ENCODE measurements at places on chromosomes 6 and 20.

DNA sequence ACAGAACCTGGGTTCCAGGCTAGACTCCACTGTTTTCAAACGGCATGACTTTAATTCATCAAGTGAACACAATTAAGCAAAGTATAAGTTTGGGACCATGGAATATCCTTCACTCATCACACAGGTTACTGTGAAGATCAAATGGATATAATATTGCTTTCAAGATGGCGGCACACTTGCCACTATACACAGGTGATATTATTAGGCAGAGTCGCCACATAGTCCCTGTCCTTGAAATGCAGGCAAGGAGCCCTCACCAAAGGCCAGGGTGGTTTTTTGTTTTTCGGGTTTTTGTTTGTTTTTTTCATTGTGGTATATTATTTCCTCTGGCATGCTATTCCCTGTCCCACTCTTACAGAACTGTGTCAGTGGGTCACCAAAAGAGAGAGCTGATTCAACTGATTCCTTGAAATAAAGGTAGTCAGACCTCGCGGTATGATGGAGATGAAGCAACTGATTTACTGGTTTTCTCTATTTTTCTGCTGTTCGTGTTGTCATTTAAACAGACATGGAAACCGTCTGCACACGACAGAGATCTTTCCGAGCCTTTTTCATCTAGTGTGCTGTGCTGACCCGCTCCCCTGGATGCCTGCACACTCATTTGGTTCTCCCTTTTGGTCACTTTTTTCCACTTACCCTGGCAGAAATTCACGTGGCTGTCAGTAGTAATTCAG, 29.7 kb downstream of the MYB start:
- no peak for DNase-seq

GRCh38 chr20:30922129-30922528, 335.3 kb upstream of the DEFB115 start:
- DNase-seq, result no peak

DNA sequence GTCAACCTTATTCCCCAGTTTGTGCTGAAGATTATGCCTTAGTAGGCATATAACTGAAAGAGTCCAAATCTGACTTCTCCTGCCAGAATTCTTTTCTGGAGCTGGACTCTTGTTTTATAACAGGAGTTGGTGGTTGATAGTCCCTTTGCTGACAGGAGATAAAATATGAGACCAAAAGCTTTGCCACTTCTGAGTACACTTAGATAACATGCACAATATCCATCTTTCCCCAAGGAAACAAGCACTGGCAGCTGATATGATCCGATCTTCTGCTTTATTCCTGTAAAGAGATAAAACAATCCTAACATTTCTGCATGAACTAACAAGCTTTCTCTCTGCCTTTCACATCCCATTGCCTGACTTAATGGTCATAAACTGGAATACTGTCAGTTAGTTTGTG, 1265.4 kb upstream of the ADGRB3 start:
- no peak for DNase-seq

DNA sequence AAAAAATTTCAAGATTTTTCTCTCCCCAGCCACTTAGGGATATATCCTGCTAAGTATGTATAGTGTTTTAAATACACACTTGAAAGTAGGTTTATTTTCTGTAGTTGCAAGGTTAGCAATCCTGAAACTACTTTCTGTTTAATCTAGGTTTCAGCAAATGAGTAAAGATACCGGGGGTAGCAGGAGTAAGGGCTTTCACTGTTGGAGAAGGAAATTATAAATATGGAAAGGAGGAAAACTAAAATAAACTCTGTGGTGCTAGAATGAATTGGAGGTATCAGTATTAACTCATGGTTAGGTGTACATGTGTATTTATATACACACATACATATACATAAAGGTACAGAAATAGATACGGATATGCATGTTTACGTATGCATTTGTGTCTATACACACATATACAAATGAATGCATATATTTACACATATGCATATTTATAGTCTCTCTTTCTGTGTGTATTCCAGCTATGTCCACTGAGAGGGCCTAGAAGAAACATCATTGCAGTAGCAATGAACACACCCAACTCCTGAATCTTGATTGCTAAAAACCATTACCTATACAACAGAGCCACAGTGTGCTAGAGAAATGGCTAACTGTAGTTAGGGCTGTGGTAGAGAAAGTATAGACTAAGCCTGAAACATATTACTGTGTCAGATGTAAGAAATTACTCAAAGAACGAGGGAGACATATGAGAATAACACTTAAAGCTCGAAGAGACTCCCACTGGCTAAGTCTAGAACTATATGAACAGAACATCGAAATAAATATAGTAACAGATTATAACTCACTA, 95.9 kb upstream of the EMILIN3 start:
- no peak for DNase-seq

DNA sequence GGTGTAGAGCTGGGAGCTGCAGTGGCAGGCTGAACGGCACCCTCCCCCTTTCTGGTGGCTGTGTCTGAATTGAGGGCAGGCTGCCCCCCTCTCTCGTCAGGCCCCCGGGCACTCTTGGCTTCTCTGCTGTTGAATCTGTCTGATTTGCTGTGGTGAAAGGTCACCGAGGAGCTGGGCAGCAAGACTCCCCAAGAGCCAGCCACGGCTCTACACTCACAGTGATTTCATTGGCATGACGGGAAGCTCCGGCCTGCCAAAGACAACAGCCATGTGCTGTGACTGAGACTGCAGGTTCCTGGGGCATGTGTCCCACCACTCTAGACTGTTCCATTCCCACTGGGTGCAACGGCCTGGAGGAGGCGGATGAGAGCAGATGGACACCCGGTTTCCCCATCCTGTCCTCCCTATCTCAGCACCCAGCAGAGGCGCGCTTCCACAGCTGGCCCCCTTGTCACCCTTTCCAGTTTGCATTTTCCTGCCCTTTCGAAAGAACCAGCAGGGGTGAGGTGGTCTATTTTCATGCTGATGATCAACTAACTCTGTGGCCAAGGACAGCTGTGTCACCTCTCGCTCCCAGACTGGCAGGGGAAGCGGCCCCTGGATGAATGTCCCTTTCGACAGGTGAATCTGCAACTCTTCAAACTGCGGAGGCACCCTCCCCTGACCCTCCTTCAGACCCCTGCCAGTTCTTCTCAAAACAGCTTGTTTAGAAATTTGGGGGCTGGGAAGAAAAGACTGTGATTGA, 2.2 kb downstream of the APCDD1L start:
- no peak for DNase-seq

GRCh38 chr6:112613410-112613809, 266.3 kb downstream of the RFPL4B start:
- DNase-seq, result no peak

- no peak for DNase-seq
These were observed 19.9 kb downstream of the SPINT3 start for GRCh38 chr20:45495501-45495941.

DNA sequence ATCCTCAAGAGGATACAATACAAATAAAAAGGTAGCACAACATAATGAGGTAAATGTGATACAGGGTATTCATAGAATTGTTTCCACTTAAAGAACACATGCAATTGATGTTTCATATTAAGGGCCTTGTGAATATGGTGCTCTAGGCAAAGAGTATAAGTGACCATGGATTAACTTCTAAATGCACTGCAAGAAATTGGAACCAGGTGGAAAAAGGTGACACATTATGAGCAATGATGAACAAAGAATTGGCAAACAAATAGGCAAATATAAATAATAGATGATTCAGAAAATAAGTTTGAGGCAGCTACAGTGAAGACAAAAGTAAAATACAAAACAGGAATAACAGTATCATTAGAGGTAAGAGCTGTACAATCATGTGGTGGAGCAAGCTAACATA, 192.0 kb downstream of the GRIK2 start:
- DNase-seq, result no peak

GRCh38 chr20:24957326-24958016, 8.4 kb downstream of the CST7 start:
- no peak for DNase-seq

- no peak for DNase-seq
These were observed 40.2 kb upstream of the DDR1 start for GRCh38 chr6:30844118-30844535.

DNA sequence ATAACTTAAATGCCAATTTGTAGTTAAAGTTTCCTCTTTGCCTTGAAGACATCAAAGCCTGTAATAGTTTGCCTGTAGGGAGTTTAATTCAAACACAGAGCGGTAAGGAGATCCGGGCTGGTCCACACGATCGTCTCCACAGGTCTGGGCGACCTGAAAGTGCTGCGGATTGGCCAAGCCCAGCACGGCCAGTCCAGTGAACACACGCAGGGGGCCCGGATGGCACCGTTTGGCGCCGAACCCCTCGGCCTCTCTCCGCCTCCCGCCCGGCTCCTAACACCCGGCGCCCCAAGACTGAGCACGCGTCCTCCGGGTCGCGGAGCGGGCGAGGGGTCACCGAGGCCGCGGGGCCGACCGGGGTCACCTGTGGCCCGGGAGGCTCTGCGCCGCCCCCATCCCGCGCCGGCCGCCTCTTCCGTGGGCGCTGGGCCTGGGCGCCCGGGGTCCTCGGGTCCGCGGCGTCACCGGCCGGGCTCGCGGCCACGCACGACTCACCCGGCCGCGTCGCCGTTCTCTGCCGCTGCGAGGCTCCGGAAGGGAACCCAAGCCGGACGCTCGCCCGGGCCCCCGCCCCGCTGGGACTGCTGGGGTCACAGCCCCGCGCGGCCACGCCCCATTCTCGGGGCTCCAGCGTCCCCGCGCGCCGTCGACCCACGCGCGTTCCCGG, 481 bp downstream of the SERPINB6 start:
- DNase-seq, result no peak

- DNase-seq, result no peak
These were observed 228.8 kb downstream of the DHX35 start for GRCh38 chr20:39190666-39191570.

DNA sequence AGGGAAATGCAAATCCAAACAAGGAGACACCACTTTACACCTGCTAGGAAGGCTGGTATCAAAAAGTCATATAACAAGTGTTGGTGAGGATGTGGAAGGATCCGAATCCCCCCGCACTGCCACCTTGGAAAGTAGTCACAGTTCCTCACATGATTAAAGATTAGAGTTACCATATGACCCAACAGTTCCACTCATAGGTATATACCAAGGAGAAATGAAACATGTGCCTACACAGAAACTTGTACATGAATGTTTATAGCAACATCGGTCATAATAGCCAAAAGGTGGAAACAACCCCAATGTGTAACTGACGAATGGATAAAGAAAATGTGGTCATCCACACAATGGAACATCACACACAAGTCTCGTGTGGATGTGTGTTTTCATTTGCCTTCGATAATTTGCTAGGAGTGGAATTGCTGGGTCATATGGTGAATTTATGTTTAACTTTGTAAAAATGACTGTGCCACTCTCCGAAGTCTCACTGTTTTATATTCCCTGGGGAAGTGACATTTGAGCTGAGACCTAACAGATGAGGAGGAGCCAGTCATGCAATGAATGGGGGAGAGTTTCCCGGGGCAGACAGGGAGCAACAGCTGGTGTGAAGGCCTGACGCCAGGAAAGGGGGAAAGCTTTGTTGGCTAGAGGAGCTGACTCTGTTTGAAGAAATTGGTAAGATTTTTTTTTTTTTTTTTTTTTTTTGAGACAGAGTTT, 125.9 kb upstream of the MLN start:
- no peak for DNase-seq

GRCh38 chr6:47179286-47179685, 130.4 kb downstream of the TNFRSF21 start:
- no peak for DNase-seq

- no peak for DNase-seq
These were observed 16.8 kb downstream of the SOX4 start for GRCh38 chr6:21610341-21610740.

DNA sequence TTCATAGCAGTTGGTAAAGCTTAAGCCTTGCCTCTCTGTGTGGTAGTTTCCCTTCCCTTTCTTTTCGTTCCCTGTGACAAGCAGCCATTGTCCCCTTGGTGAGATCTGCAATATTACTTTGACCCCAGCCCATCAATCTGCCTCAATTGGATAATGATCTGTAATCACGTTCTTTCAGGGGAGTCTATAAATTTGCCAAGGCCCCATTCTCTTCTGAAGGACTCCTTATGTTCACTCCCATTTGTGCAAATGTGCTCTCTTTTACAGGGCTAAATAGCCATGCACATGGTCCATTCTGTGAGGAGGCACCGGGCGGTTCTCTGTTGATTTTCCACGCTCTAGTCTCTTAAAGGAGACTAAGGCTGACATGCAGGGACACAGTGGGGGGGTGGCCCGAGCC, 660.4 kb upstream of the SLC35B3 start:
- no peak for DNase-seq

- no peak for DNase-seq
These were observed 49.1 kb downstream of the DACT2 start for GRCh38 chr6:168270274-168271172.

DNA sequence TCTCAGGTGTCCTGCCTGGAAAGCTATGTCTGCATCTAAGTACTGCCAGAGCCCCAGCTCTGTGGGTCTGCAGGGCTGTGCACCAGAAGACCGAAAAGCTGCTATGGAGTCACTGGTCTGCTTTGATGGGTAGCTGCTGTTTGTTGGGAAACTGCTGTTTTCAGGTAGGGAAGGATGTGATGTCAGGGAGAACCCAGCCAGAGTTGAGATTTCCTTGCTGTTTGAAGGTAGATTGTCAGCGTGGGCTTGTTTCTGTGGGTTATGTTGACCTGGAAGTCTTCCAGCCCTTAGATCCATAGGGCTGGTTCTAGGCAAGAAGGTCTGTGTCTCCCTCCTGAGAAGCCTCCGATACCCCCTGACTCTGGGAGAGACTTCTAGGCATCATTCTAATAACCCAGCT, 12.2 kb upstream of the SHLD1 start:
- DNase-seq, result no peak

DNA sequence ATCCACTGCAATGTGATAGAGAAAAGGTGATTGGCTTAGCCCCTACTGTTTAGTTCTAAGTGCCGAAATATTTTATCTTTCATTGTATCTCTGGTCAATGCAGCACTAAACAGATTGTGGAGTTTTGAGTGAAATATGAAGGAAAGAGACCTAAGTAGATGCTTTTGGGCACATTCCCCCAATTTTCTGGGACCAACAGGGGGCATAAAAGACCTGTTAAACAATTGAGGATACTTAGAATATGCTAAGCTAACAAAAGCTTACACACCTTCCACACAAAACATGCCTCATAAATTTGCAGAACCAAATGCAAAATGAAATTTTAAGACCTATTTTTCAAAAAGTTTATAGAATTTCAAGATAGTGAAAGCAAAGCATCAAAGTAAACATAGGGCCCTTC, 746.9 kb downstream of the TBC1D32 start:
- no peak for DNase-seq

DNA sequence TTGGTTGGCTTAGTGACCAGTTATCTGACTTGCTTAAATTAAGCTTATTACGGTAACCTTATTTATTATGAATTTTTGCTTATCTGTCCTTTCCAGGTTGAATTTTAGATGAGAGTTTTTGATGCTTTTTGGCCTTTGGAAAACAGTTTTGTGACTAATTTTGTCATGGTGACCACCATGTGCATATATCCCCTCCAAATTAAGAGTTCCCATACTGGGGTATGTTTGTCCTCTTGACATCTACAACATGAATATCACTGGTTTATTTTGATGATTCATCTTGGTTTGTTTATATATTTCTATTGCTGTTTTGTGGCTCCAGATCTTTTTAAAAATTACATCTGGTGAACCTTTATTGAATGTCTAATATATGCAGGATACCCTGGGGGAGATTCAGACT, 61.4 kb downstream of the PHF20 start:
- no peak for DNase-seq

All from stimulated activated CD8-positive, alpha-beta memory T cell treated with anti-CD3 and anti-CD28 coated beads, Interleukin-4, amount 100 ng/mL, for 1 hour (primary cell).